ENCODE measurements at places on chromosomes 11 and 22.

DNA sequence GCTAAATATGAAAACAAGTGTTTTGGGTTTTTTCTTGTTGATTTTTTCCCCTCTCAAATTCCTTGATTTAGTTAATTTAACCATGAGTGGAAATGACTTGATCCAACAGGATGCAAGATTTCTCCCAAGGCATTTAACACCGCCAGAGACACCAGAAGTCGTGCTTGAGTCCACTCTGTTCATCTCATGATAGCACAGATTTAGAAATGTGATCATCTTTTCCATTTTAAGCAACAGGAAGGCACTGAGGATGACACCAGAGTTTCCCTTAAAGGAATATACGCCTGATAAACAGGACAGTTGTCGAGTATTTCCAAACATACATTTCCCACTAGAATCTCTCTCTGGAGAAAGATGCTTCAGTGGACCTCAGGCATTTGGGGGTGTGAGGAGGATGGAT is 318.7 kb downstream of the CADM1 start:
- no peak for DNase-seq

DNA sequence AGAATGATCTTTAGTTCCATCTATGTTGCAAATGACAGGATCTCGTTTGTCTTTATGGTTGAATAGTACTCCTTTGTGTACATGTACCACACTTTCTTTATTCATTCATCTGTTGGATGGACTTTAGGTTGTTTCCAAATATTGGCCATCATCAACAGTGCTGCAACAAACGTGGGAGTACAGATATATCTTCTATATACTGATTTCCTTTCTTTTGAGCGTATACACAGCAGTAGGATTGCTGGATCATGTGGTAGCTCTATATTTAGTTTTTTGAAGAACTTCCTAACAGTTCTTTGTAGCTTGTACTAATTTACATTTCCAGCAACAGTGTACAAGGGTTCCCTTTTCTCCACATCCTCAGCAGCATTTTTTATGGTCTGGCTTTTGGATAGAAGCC is 407.5 kb upstream of the ANO5 start:
- DNase-seq = no peak

GRCh38 chr11:12184699-12185098 is 74.3 kb downstream of the MICAL2 start:
- no peak for DNase-seq

- DNase-seq = no peak
These were observed 7.6 kb upstream of the CHKA start for GRCh38 chr11:68128682-68129327.

DNA sequence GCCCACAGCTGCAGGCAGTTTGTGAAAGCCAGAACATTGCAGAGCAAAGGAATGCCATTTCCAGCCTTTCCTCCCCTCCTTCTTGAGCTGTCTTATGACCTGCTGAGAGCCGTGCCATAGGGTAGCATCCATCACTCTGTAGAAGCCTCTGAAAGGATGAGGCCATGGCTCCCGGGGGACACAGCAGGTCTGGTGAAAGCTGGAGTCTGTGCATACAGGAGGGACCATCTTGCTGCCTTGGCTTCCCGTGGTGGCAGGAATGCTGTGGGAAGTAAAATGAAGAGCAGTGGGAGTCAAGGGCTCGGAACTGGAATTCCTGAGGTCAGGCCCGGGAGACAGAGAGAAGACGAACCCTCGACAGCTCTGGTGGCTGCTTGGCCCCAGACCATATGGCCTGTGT is 30.9 kb downstream of the ANO1 start:
- no peak for DNase-seq

- DNase-seq = peak; percentile 69
These were observed 32.4 kb upstream of the SORL1-AS1 start for GRCh38 chr11:121485216-121485615.

DNA sequence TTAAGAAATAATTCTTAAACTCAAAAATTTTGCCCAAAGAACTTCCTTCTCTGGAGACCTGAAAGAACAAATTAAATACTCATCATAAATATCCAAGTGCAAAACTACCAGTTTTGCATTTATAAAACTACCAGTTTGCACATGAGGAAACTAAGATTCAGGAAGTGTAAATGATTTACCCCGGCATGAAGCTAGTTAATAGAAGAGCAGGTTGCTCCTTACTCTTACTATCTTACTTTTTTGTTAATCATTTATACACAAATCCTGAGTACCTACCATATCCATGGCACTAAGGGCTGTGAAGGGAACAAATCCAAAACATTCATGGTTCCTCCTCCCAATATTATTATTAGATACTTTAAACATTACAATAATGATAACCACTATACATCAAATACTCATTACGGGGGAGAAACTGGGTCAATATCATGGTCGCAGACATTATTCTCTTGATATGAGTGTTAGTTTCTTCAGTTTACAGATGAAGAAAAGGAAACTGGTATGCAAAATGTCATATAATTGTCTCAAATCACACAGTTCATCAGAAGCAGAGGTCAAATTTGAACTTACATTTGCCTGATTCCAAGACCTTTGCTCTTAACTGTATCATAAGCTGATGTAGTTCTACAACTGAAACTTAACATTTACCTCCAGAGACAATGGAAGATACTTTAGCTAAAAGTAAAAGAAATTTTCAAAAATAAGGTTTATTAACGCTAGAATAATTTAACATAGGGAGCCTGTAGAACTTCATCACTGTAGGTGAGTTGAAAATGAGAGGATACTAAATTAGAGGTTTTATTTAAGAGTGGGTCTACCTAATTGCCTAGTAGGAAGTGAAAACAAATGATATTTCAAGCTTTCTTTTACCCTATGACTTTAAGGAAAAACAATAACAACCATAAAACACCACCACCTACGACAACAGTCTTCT is 74.5 kb downstream of the FAM76B start:
- DNase-seq = no peak

- no peak for DNase-seq
These were observed 7.3 kb upstream of the SPINDOC start for GRCh38 chr11:63805844-63806415.

DNA sequence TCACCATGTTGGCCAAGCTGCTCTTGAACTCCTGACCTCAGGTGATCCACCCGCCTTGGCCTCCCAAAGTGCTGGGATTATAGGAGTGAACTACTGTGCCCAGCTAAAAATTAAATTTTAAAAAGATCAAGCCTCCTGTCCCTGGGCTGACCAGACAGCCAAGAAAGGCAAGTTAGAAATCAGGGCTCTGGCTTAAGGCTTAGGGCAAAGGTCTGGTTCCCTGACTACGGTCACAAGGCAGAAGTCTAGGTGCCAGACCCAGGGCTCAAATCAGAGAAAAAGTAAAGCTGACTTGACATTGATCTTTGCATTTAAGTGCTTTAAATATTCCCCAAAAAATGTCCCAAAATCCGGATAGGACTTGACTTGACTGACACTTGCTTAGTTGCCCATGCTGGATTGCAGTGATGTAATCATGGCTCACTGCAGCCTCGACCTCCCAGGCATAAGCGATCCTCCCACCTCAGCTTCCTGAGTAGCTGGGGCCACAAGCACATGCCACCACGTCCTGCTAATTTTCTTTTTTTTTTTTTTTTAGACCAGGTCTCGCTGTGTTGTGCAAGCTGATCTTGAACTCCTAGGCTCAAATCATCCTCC is 17.3 kb upstream of the CRKL start:
- no peak for DNase-seq

DNA sequence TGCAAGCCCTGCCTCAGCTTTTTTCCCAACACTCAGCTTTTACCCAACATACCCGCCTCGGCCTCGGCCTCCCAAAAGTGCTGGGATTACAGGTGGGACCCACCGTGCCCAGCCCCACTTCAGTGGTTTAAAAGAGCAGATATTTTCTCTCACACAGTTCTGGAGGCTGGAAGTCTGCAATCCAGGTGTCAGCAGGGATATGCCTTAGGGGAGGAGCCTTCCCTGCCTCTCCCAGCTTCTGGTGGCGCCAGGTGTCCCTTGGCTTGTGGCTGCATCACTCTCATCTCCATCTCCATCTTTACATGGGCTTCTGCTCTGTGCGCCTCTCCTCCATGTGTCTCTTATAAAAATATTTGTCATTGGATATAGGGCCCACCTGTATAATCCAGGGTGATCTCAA is 50.0 kb downstream of the MCHR1 start:
- no peak for DNase-seq

- DNase-seq = no peak
These were observed 85.5 kb downstream of the APIP start for GRCh38 chr11:34830648-34831047.

DNA sequence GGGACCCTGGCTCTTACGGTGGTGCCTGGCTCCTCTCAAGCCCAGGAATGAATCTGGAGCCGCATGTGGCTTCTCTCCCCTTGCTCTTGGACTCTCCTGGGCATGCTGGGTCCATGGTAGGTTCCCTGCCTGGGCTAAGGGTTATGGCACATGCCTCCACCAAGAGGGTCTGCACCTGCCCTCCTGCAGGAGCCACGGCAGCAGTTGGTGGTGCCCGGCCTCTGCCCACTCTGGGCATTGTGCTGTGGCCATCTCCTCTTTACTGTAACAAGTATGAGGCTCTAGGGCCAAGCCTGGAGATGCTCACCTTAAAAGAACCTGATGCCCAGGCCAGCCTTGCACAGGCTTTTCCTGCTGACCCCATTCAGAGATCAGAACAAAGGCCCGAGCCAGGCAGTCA is 104.0 kb upstream of the PITPNB start:
- DNase-seq = no peak

DNA sequence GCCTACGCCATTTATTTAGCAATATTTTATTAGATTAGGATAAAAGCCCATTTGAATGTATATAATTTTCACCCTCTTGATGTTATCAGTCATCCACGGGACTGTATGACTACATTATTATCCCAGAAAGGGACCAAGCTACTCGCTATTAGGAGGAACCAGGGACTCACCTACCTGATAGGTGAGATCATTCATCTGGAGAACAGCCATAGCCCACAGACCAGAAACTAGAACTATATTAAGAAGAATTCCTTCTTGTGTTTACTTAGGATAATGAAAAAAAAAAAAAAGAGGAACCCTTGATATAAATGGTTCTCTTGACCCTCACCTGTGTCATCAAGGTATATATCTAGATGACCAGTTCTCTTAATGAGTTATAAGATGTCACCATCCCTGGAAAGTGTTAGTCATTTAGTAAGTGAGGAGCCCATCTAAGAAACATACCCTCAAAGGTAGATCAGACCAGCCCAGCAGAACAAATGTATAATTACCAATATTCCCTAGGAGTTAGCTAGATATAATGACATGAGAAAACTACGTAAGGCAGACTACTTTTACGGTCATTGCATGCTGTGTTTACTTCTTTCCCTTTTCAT is 8.0 kb downstream of the SIK3 start:
- no peak for DNase-seq

- no peak for DNase-seq
These were observed 52.5 kb downstream of the TRIM44 start for GRCh38 chr11:35714882-35715627.

DNA sequence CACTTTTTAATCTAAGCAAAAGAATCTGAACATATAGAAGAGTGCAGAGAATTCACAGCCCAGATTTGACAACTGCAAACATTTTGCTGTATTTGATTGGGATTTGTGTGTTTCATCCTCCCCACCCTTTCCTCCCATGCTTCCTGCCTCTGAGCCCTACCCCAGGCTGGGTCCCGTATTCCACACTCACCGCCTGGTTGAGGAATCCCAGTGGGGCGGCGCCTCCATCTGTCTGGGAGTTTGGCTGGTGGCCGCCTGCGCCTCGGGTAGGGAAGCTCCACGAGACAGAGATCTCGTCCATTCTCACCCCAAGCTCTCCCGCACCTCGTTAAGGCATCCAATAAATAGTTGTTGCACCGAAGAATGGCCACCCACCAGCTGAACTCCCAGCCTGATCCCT is 105.9 kb upstream of the SLC22A12 start:
- DNase-seq = no peak

DNA sequence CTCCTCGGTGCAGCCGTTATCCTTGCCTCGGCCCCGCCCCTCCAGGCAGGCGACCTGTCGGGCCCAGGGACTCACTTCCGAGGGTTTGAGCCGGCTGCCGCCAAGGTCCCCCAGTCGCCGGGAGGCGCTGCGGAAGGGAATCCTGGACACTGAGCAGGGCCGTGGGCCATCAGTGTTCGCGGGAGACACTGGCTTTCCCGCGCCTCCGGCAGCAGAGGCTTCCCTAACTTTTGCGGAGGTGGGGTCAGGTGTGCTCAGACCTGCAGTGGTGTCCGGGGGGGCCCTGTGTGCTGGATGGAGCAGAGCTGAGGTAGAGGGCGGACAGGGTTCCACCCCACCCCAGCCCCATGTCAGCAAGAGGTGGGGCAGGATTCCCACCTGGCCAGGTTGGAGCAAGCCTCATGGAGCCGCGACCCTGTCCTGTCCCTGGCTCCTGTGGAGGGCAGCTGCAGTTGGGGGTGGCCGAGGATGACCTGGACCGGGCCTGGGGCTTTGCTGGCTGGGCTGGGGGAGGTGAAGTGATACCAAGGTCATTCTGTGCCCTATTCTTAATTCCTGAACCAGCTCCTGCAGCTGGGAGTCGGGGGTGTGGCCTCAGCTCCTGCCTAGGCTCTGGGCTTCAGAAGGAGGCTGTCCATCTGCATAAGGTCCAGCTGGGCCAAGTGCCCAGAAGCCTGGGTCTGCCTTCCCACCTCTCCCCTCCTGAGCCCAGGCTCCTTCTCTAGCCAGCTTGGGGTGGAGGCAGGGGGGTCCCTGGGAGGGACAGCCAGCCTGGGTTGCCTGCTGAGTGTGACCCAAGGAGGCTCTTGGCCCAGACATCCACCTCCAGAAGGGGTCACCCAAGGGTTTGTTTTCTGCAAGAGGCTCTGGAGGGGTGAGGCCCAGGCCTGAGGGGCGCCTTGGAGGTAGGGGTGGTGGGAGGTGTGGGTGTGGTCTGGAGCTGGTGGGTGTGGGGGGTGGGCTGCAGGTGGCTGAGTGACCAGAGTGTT is 8.4 kb downstream of the TSPAN4 start:
- DNase-seq = peak; percentile 33

- DNase-seq = no peak
These were observed 25.6 kb upstream of the SUSD2 start for GRCh38 chr22:24155627-24156140.

GRCh38 chr11:73398721-73399120 is 22.5 kb downstream of the RELT start:
- no peak for DNase-seq

- no peak for DNase-seq
These were observed 361.7 kb downstream of the INSC start for GRCh38 chr11:15476371-15476917.

GRCh38 chr11:26286472-26287066 is 45.4 kb upstream of the ANO3 start:
- DNase-seq = no peak
